ENCODE measurements at places on chromosomes 3 and 15.

DNA sequence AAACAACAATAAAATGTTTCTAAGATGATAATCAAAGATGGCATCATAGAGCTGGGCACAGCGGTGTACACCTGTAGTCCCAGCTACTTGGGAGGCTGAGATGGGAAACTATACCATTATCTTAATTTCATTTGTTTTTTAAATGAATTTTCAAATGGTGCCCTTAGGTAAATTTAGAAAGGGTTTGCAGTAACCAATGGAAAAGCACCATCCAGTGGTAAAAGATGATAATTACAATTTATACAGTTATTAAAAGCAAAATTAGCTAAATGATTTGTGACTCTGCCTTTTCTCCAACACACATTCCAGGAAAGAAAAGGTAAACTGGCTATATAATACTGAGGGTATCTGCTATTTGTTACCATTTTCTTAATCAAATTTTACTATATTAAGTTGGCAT lies 14.4 kb upstream of the ANKRD28 start:
- DNase-seq = no peak

GRCh38 chr3:243356-243725 lies 46.8 kb downstream of the CHL1 start:
- no peak for DNase-seq

GRCh38 chr3:51692980-51693395 lies 13.9 kb upstream of the GRM2 start:
- DNase-seq = no peak

GRCh38 chr15:85137489-85138168 lies 156.0 kb downstream of the PDE8A start:
- peak; percentile 67 for DNase-seq

- DNase-seq = no peak
Measured at GRCh38 chr3:187456250-187456649, 88.1 kb downstream of the RTP4 start.

GRCh38 chr3:2910997-2911396 lies 199.2 kb downstream of the IL5RA start:
- no peak for DNase-seq

GRCh38 chr15:93882779-93883178 lies 348.6 kb upstream of the MCTP2 start:
- DNase-seq = no peak

DNA sequence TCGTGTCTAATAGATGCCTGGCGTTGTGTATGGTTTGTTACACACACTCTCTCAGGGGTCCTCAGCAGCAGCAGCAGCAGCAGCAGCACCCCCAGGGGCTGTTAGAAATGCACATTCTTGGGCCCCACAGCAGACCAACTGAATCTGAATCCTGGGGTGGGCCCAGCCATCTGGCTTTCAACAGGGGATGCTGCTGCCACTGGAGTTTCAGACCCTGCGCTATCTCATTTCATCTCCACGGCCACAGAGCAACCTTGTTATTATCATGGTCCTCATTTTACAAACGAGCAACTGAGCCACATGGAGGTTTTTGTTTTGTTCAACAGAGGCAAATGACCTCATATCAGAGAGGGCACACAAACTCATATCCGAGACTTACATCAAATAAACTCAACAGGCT lies 47.7 kb downstream of the MGLL start:
- no peak for DNase-seq

GRCh38 chr15:52068004-52068615 lies 44.5 kb downstream of the BCL2L10 start:
- no peak for DNase-seq

DNA sequence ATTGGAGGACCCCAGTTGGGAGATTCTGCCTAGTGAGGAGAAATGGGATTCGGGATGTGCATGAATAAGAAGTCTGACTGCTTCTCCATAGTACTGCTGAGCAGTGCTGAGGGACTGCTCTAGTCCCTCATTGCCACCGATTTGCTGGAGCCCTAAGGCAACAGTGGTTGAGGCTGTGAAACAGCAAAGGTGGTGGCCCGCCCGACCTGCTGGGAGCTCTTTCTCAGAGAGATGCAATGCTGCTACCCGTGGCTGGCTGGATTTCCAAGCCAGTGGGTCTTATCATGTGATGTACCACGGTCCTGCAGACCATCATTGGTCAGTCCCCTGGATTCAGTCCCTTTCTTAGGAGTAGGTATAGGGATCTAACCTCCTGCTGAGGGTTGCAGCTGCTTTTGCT lies 42.6 kb upstream of the GCSAM start:
- DNase-seq = no peak

DNA sequence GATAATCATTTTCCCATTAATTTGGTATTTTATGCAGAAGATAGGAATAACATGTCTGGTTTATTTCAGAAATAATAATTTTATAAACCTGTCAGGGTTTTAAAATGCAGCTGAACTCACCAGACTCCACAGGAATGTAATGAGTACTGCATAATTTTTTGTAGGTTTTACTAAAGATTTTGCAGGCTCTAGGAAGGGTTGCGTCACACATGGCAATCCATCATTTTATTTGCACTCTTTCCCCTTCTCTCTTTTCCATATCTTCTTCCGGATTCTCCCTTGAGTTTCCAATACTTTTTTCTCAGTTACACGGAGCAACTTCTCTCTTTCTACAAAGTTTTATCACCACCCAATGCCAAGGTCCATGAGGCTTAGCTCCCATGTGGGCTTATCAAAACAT lies 234.7 kb downstream of the NFKBIZ start:
- DNase-seq = no peak

GRCh38 chr3:154976072-154976983 lies 103.8 kb upstream of the MME start:
- DNase-seq = no peak

DNA sequence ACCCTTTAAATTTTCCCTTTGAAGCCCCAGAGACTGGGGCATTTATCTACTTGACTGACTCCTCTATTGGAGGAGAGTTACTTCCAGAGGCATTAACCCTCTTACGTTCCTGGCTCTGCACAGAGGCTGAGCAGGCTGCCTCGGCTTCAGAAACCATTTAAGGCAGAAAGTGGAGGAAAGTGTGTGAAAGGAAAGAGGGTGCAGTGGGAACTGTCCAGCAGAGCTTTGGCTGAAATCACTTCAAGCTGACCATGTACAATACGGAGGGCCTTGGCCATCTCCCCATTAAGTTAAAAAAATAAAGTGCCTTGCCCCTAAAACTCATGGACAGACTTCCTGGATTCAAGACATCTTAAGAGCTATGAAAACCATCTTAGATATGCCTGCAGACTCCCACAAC lies 238.7 kb downstream of the SV2B start:
- no peak for DNase-seq

- no peak for DNase-seq
Measured at GRCh38 chr3:70618151-70618550, 305.7 kb upstream of the MDFIC2 start.

DNA sequence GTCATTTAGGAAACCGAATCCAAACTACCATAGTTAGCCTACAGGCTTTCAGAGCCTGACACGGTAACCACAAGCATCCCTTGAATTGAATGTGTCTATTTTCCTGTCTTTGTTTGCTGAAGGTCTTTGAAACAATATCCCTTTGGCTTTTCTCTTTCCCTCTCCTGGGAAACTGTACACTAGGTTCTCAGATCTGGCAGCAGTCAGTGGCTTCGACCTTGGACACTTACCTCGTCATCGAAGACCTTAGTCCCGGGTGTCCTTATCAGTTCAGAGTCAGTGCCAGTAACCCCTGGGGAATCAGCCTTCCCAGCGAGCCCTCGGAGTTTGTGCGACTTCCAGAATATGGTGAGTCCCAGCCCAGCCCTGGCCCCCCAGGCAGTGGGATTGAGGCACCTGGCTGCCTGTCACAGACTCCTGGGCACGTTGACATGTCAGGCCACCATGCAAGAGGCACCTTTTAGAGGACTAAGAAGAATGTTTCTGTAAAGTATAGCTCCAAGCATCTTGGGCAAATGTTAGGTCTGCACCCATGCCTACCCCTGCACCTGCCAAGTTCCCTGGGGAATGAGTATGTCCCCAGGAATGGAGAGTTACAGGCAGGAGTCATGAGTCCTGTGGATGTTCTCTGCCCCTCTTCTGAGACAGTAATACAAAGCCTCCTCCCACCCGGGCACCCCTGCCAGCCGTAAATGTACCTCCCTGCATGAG lies 30.4 kb upstream of the UMPS start:
- no peak for DNase-seq

DNA sequence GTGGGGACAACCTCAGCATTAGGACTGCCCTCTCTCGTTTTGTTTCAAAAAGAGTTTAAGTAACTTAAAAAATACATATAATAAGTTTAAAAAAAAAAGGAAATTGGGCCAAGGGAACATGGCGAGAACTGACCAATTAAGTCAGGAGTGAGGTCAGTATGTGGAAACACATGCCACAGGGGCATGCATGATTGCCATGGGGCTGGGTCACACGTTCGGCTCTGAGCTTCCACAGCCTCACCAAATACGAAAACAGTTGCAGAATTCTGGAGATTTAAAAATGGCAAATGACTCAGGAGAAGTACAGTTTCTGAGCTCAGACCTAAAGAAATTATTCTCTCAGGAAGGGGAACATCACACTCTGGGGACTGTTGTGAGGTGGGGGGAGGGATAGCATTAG lies 24.1 kb downstream of the PDE8A start:
- no peak for DNase-seq

GRCh38 chr3:165128544-165128943 lies 50.2 kb upstream of the SI start:
- no peak for DNase-seq

DNA sequence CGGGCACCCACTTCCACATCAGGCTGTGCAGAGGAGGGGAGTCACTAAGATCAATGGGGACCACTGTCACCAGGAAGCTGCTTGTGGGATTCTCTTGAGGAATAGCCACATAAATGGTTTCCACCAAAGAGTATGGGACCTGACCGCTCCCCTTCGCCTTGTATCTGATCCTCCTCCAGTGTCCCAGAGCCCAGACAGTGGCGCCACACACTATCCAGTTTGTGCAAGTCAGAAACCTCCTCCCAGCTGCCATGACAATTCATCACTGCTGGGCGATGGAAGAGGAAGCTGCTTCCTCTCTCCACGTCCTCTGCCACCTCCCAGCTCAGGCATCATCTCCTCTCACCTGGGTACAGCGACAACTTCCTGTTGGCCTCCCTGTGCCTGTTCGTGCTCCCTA lies 147.5 kb downstream of the ALDH1A2 start:
- no peak for DNase-seq

DNA sequence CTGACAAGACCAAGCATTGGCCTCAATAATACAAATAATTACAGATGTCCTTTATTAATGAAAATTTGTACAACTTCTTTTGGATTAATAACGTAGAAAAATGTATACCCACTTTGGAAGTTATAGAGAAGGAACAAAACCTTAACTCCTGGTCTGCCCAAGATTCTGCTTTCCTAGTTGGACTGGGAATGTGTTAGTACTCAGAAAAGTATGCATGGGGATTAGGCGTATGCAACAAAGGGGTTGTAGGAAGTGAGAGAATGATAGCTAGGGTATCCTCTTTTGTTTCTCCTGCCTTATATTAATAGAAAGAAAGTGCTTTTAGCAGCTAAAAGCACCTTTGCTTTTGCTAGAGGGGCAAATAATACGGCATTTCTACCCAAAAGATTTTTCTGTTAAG lies 116.2 kb upstream of the LRRFIP2 start:
- no peak for DNase-seq

GRCh38 chr3:30649572-30650318 lies 43.3 kb downstream of the TGFBR2 start:
- no peak for DNase-seq

GRCh38 chr3:49377483-49377882 lies 19.3 kb upstream of the GPX1 start:
- DNase-seq = no peak

DNA sequence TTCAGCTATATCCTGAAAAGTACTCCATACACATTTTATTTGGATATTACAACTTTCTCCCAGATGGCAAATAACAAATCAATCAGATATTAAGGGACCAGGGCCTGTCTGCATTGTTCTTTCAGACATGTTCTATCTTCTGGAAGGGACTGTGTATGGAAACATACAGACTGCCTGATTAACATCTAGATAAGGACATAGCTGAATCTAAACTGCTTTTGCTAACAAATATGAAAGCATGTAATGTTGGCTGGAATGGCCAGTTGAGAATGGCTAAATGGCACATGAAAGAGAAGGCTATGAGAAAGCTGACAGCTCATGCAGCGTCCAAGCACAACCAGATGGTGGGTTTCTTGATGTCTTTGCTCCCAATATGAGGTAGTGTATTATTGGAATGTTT lies 149.4 kb downstream of the CFAP20DC start:
- DNase-seq = no peak

DNA sequence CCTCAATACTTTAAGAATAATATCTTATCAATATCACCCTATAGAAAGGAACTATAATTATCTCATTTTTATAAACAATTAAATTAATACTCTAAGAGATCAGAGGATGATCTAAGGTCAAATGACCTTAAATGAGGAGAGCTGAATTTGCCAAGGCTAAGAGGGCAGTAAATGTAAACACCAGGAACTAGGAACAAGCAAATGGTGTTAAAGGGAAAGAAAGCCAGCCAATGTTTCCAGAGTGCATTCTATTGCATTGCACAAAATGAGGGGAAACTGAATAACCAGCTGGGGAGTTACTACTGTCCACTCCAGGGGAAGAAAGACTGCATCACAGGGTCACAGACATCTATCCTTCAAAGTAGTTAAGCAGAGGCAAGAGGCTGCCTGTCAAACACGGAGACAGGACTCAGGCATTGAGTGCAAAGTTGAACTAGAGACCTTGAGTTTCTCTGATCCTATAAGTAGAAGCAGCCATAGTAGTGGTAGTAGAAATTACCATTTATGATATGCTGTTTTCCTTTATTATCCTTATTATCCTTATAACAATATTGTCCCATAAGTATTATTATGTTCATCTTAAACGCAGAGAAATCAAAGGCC lies 466.4 kb downstream of the MAGI1 start:
- no peak for DNase-seq

DNA sequence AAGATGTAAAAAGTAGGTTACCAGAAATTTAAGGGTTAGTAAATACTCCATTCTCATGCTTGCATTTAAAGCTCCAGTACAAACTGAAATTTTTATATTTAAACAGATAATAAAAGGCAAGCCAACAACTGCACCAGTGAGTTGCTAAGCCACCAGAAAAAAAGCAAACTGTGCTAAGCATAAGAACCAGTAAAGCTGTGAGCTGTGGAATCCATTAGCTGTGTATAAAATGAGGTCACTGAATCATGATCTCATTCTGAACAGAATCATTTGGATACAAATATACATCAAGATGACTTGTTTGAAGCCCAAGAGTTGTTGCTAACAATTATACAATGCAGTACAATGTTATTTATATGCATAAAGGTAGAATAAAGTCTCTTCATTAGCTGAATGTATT lies 1312.2 kb downstream of the SI start:
- no peak for DNase-seq

- DNase-seq = no peak
Measured at GRCh38 chr3:113714702-113715101, 18.3 kb upstream of the USF3 start.

GRCh38 chr3:117553461-117553860 lies 843.9 kb downstream of the TUSC7 start:
- no peak for DNase-seq

GRCh38 chr3:55500555-55501330 lies 13.6 kb upstream of the WNT5A start:
- DNase-seq = no peak

GRCh38 chr3:8713901-8714759 lies 19.5 kb upstream of the CAV3 start:
- DNase-seq = no peak

Measured in NCI-H187 (cell line).